Activated naive CD4-positive, alpha-beta T cell treated with anti-CD3 and anti-CD28 coated beads, Interleukin-2, amount 50 U/mL, for 72 hours (primary cell): ENCODE measurements at places on chromosomes 12 and 14.

DNA sequence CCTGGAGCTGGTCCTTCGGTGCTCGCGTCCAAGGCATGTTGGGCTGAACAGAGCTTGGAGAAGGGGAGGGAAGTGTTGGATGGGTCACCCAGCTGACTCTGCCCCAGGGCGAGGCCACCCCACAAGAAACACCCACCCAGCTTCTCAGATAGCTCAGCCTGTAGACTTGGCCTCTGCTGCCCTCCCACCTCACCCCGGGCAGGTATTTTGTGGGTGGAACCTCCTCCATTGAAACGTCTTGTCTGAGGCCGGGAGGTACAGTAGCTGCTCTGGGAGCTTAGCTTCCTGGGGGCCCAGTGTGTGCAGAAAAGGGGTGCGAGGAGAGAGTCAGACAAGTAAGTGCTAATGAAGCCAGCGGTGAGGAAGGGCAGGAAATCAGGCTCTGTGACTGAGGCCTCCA lies 54.8 kb upstream of the TSPAN9 start:
- DNase-seq, result no peak

- no peak for DNase-seq
Measured at GRCh38 chr14:54570047-54570446, 3.1 kb downstream of the SAMD4A start.

GRCh38 chr12:67885375-67886169 lies 103.7 kb upstream of the IFNG-AS1 start:
- no peak for DNase-seq

DNA sequence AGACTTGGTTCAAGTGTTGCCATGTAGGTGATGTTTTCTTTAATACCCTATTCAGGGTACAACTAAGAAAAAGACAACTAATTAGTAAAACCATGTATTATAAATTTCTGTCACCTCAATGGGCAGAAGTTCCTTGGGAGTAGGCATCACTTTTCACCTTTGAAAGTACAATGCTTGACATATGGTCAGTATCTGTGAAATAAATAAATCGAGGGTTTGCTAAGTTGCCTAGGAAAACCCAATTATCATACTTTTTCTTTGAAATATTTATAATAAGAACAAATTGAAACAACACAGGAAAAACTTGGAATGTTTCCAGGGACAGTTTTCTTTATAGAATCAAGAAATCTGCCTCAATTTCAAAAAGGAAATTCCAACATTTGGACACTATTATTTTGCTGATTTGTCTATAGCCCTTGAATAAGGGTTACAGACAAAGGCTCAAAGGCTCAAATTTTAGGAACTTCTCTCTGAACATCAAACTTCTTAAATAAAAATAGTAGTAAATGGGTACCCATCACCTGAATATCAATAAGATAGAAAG lies 13.7 kb downstream of the FGD6 start:
- no peak for DNase-seq

- no peak for DNase-seq
Measured at GRCh38 chr14:103206023-103206481, 82.8 kb downstream of the TNFAIP2 start.

- DNase-seq, result no peak
Measured at GRCh38 chr14:60348211-60348610, 99.2 kb downstream of the PPM1A start.

- no peak for DNase-seq
Measured at GRCh38 chr12:19018302-19018970, 111.1 kb upstream of the PLEKHA5 start.

GRCh38 chr14:71142375-71143038 lies 235.2 kb downstream of the PCNX1 start:
- DNase-seq, result peak; percentile 30

DNA sequence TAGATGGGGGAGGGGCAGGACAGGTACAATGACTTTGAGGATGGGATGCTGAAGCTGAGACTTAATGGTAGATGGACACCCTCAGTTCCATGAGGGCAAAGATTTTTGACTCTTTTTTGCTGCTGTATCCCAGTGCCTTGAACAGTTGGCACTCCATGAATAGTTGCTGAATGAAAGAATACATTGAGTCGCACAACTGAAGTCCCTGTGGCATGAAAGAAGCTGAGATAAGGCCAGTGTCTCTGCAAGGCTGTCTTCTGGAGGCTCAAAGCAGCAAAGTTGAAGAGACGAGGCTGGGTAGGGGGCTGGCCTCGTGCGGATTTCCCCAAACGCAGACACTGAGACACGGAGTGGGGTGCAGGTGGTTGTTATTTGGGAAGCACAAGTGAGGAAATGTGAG lies 179.3 kb downstream of the ADCK1 start:
- DNase-seq, result no peak

- DNase-seq, result no peak
Measured at GRCh38 chr12:104371043-104371870, 67.7 kb downstream of the EID3 start.

- no peak for DNase-seq
Measured at GRCh38 chr12:93714382-93714781, 37.2 kb downstream of the CRADD start.
